ENCODE measurements at places on chromosomes 6 and 20.
A peak's percentile ranks its signal among the peaks of the same experiment; 100 is the strongest.

DNA sequence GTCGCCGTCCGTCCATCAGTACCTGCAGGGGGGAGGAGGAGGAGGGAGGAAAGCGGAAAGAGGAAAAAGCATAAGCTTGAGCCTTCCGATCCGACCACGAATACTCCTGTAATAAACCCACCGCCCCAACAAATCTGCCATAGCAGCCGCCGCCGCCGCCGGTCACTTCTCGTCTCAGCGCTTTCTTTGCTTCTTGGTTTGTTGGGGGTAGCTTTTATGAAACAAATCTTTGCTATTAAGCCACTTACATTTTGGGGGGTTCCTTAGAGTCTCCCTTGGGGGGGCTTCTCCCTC, 277 bp downstream of the ADGRB3 start:
- no peak for DNase-seq

DNA sequence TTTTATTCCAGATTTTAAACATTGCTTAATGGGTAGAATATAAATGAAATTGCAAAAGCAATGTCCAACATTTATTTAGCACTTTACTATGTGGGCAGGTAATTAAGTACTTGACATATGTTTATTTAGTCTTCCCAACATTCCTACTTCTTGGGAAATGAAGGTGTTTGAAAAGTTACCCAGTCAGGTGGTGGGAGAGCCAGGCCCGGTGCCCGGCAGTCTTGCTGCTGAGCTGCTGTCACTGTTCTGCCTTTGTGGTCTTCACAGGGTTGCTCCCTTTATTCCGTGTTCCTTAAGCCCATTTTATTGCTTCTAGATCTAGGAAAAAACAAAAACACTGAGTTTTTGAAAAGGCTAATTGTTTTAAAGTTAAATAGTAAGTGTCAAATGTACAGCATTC, 42.6 kb upstream of the TULP4 start:
- DNase-seq = no peak

GRCh38 chr6:138498629-138499302, 528 bp downstream of the NHSL1 start:
- peak; percentile 41 for DNase-seq

- DNase-seq = no peak
These were observed 11.4 kb upstream of the UBR2 start for GRCh38 chr6:42552380-42552779.

GRCh38 chr20:38608188-38608587, 6.6 kb downstream of the ARHGAP40 start:
- no peak for DNase-seq

GRCh38 chr6:75421316-75422023, 72.1 kb downstream of the FILIP1 start:
- DNase-seq = no peak
